ENCODE measurements at places on chromosomes 1 and 21.

DNA sequence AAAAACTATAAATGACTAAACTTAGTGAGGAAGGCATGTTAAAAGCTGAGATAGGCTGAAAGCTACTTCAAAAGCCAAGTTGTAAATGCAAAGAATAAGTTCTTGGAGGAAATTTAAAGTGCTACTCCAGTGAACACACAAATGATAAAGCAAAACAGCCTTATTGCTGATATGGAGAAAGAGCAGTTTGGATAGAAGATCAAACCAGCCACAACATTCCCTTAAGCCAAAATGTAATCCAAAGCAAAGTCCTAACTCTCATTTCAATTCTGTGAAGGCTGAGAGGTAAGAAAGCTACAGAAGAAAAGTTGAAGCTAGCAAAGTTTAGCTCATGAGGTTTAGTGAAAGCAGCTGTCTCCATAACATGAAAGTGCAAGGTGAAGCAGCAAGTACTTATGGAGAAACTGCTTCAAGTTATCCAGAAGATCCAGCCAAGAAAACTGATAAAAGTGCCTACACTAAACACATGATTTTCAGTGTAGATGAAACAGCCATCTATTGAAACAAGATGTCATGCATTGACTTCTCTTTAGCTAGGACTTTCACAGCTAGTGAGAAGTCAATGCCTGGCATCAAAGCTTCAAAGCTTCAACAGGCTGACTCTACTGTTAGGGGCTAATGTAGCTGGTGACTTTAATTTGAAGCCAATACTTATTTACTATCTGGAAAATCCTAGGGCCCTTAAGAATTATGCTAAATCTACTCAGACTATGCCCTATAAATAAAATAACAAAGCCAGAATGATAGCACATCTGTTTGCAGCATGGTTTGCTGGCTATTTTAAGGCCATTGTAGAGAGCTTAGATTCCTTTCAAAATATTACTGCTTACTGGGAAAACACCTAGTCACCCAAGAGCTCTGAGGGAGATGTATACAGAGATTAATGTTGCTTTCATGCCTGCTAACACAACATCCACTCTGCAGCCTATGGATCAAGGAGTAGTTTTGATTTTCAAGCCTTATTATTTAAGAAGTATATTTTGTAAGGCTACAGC, 188.6 kb downstream of the EIF4G3 start:
- no peak for DNase-seq

GRCh38 chr1:81032374-81032773, 768.4 kb upstream of the ADGRL2 start:
- DNase-seq: no peak

GRCh38 chr1:21311016-21311415, 20.8 kb upstream of the ECE1 start:
- DNase-seq: no peak

DNA sequence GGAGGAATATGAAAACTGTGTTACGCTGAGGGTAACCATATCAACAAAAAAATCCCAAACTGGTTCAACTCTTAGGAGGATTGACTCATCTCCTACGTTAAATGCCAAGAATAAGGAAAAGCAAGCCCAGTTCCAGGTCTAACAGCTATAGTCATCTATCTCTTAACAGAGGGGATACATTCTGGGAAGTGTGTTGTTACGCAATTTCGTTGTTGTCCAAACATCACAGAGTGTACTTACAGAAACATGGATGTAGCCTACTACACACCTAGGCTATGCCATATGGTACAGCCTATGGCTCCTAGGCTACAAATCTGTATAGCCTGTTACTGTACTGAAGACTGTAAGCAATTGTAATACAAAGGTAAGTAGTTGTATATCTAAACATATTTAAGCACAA, 23.2 kb upstream of the LRRC52 start:
- DNase-seq: no peak

DNA sequence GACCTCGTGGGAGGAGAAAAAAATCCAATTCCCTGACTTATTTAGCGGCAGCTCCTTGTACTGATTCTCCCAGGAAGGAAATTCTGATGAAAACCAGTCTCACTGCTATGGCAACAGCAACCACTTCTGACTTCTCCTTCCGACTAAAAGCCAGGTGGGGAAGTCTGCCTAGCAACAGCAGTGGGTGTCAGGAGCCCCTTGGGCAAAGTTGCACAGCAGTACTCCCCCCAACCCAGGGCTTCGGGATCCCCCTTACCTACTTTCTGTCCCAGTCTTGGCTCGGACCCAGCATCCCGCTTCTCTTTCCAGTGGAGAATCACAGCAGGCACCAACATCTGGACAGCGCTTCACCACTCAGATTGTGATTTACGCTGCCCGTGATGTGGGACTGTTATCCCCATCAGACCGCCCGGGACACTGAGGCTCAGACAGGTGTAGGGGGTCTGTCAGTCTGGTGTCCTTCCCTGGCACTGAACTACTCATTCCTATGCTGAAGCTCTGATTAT, 24.6 kb downstream of the NKAIN1 start:
- DNase-seq: no peak

DNA sequence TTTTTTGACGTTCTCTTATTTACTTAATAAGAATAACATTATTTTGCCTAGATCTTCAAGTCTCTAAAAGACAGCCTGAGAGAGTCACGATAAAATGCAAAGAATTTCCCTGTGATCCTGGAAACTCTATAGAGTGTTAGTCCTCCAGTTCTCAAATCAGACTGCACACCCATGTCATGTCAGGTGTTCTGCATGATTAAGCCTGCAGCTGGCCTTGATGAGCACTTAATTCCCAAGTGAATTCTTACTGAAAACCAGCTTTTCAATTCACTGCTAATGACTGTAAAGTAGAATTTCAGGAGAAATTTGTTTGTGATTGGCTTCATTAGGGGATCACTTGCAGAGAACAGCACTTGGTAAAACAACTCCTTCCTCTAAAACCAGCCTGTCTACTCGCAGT, 41.9 kb downstream of the CHML start:
- DNase-seq: peak; percentile 63

DNA sequence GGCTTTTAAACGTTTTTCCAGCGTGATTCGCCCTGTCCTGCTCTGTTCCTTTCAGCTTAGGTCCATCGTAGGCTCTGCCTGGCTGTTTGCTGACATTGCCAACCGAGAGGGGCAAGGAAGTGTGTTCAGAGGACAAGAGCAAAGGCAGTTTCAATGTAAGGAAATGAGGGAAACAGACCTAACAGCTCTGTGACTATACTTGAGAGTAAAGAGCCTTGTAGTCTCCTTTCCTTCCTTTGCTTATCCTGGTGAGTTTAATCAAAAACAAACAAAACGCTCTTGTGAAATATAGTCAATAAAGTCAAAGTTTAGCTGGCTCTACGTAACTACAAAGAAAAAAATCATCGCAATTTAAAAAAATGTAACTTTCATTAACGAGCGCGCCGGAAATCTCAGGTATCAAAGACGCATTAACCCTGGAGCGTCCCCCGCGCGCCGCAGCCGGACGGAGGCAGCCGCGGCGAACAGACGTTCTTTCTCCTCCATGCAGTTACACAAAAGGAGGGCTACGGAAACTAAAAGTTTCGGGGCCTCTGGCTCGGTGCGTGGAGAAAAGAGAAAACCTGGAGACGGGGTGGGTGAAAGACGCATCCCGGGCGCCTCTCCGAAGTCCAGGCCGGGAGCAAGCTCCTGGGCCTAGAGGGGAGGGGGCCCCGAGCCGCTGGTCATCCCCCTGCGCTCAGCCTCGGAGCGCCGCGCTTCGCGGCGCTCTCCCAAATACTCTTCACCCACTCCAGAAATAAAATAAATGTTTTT, 617 bp upstream of the ADGRL2 start:
- DNase-seq: no peak

GRCh38 chr1:184028854-184029623, 8.5 kb downstream of the COLGALT2 start:
- no peak for DNase-seq

DNA sequence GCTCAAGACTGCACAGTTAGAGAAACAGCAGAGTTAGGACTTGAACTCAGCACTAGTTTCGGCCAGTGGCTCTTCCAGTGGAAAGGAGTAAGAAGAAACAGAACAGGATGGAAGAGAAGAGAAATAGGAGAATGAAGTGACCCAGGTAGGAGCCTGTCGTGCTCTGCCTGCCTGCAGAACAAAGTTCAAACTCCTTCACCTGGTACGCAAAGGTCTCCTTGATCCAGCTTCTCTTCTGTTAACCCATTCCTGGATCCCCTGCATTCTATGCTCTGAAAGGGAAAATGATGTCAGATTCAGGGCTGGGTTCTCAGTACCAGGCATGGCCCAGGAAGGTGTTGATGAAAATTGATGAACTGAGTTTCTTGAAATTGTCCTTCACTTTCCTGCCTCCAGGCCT, 3.9 kb downstream of the FAM229A start:
- DNase-seq: no peak

Measured in NCI-H1930 (cell line).